ENCODE measurements at places on chromosomes 3 and 15. TPM values are rescaled to one million over a fixed set of nuclear protein-coding genes. Genes with fewer than 3 reads are reported as not detected.

The CDV3 gene
- total RNA-seq, result 806 TPM

DNA sequence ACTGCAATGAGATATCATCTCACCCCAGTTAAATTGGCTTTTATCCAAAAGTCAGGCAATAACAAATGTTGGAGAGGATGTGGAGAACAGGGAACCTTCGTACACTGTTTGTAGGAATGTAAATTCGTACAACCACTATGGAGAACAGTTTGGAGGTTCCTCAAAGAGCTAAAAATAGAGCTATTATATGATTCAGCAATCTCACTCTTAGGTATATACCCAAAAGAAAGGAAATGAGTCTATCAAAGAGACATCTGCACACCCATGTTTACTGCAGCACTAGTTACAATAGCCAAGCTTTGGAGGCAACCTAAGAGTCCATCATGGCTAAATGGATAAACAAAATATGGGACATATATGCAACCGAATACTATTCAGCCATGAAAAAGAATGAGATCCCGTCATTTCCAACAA lies 68.0 kb upstream of the HES1 start:
- peaks cover 21% of the 10 kb centered on the region for H3K4me1 ChIP-seq
- no peaks in the 10 kb centered on the region for H3K36me3 ChIP-seq
- H3K4me3 ChIP-seq, result no peak overlapping the region
- no peak for DNase-seq
- no peaks in the 10 kb centered on the region for H3K27me3 ChIP-seq

DNA sequence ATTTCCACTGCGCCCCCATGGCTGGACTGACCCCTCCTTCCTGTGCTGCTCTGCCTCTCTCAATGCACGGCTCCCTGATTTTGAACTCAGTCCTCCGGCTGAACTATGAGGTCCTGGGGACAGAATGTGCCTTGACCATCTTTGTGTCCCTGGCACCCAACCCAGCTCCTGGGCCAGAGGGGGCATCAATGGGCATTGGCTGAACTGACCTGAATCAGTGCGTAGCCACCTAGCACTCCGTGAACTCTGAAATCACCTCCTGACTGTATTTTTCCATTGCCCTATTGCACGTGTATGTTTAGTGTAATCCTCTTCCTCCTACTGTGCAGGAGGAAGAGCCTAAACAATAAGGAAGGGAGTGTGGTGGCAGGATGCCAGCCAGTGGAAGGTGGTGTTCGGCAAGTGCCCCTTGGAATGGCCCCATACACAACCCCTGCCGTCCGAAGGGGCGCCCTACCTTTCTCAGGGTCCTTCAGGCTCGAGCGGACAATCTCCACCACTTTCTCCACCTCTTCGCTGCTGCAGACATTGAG lies 33.5 kb downstream of the BDH1 start:
- no peak for DNase-seq
- no peaks in the 10 kb centered on the region for H3K4me1 ChIP-seq
- H3K27ac ChIP-seq, result no peak overlapping the region
- no peaks in the 10 kb centered on the region for H3K27me3 ChIP-seq
- peaks cover 17% of the 10 kb centered on the region for H3K36me3 ChIP-seq

The CNTN6 gene
- not detected for total RNA-seq

The GOLGA8R gene
- 0.07 TPM for total RNA-seq

DNA sequence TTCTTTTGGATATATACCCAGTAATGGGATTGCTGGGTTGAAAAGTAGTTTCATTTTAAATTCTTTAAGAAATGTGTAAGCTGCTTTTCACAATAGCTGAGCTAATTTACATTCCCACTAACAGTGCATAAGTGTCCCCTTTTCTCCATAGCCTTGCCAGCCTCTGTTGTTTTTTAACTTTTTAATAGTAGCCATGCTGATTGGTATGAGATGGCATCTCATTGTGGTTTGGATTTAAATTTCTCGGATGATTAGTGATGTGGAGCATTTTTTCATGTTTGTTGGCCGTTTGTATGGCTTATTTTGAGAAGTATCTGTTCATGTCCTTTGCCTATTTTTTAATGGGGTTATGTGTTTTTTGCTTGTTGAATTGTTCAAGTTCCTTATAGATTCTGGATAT lies 444.3 kb upstream of the ATP11B start:
- no peaks in the 10 kb centered on the region for H3K36me3 ChIP-seq
- H3K4me3 ChIP-seq, result peak overlapping the region; percentile 7
- H3K4me1 ChIP-seq, result peaks cover 39% of the 10 kb centered on the region
- H3K27me3 ChIP-seq, result no peaks in the 10 kb centered on the region
- H3K27ac ChIP-seq, result peak overlapping the region; percentile 92
- DNase-seq, result peak; percentile 73

DNA sequence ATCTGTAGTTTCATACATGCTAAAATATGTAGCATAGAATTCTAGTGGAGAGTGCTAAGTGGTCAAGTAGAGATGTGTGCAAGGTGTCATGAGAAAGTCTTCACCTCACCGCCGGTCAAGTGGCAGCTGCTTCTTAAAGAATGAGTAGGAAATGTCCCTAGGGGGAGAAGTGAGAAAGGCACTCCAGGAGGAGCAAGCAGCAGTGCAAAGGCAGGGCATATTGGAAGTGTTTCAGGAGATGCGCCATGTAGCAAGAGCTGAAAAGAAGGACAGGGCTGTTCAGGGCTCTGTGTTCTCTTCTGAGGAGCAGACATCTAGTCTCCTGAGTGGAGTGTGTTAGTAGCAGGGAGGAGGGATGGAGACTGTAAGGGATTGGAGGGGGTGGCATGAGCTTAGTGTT lies 312.4 kb upstream of the SEMA6D start:
- no peak overlapping the region for H3K4me3 ChIP-seq
- DNase-seq, result no peak

GRCh38 chr15:57388464-57388863 lies 12.2 kb downstream of the CGNL1 start:
- H3K36me3 ChIP-seq, result no peaks in the 10 kb centered on the region
- H3K4me1 ChIP-seq, result no peaks in the 10 kb centered on the region
- H3K27me3 ChIP-seq, result no peaks in the 10 kb centered on the region
- DNase-seq, result no peak

DNA sequence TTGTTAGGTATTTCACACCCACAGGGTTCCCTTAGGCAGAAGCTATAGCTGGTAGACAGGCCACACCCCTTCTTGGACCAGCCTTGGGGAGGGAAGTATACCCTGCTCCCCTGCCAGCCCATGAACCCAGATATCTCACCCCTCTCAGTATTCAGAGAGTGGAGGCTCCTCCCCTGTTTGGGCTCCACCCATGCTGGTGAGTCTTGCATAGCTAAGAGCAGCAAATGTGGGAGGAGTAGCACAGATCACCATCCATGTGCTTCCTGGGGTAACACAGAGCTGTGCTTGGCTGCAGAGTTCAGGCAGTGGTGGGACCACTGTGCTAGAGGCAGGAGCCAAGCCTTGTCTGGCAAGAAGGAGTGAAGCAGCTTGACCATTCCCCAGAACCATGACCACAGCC lies 427.2 kb downstream of the ZIC1 start:
- H3K27me3 ChIP-seq, result no peaks in the 10 kb centered on the region
- no peaks in the 10 kb centered on the region for H3K36me3 ChIP-seq
- no peak overlapping the region for H3K4me3 ChIP-seq
- H3K4me1 ChIP-seq, result no peaks in the 10 kb centered on the region
- H3K27ac ChIP-seq, result no peak overlapping the region

GRCh38 chr3:185654758-185655145 lies 68.7 kb downstream of the SENP2 start:
- H3K36me3 ChIP-seq, result no peaks in the 10 kb centered on the region
- no peak for DNase-seq
- H3K27ac ChIP-seq, result no peak overlapping the region
- H3K27me3 ChIP-seq, result no peaks in the 10 kb centered on the region
- H3K4me1 ChIP-seq, result no peaks in the 10 kb centered on the region
